ENCODE measurements at places on chromosomes 6 and 20. TPM values are rescaled to one million over a fixed set of nuclear protein-coding genes. Genes with fewer than 3 reads are reported as not detected.
A peak's percentile ranks its signal among the peaks of the same experiment; 100 is the strongest.

SOX4 gene
- total RNA-seq, result 5.2 TPM

PTCRA gene
- total RNA-seq, result not detected

DDRGK1 gene
- 45.3 TPM for total RNA-seq

PPP1R3G gene
- total RNA-seq, result not detected

TRAPPC3L gene
- total RNA-seq, result not detected

- no peak for DNase-seq
These were observed at the start of gene THBD for GRCh38 chr20:23049201-23050075. Gene THBD, minus strand, starts transcription at chr20:23049672. Its CDS starts 168 bp downstream, at chr20:23049504.

GRCh38 chr20:4962241-4962855 lies 39.0 kb downstream of the SLC23A2 start:
- DNase-seq, result peak; percentile 51

GRCh38 chr6:106525107-106525881 lies 104.0 kb downstream of the RTN4IP1 start:
- peak; percentile 43 for DNase-seq

- DNase-seq, result no peak
These were observed 384.7 kb upstream of the MAN1A1 start for GRCh38 chr6:119734227-119734626.

DNA sequence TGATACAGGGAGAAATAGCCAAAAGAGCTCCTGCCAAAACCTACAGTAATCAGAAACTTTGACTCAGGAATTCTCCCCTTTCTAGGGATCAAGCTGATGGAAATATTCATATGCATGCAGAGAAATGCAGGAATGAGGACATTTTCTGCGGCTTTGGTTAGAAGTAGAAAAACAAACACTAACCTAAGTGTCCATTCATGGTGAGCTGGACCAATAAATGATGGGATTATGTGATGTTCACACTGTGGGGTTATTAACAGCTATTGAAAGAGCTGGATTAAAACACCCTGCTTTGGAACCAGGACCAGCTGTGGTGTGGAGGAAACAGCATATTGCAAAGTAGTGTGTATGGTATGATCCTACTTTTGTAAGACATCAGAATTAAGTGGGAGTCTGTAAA lies 143.1 kb downstream of the SYCP2 start:
- DNase-seq, result no peak

GRCh38 chr6:83151114-83151513 lies 42.0 kb downstream of the PGM3 start:
- no peak for DNase-seq

DNA sequence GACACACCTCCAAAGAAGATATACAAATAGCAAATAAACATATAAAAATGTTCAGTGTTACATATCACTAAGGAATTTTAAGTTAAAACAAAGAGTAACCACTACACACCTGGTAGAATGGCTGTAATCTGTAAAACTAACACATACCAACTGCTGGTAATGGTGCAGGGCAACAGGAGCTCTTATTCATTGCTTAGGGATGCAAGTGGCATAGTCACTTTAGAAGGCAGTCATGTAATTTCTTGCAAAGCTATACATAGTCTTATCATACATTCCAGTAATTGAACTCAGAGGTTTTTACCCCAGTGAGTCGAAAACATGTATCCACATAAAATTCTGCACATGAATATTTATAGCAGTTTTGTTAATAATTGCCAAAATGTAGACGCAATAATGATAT lies 906.8 kb upstream of the CITED2 start:
- DNase-seq, result no peak

GRCh38 chr6:45681860-45682511 lies 304.3 kb upstream of the SUPT3H start:
- DNase-seq, result peak; percentile 16

DNA sequence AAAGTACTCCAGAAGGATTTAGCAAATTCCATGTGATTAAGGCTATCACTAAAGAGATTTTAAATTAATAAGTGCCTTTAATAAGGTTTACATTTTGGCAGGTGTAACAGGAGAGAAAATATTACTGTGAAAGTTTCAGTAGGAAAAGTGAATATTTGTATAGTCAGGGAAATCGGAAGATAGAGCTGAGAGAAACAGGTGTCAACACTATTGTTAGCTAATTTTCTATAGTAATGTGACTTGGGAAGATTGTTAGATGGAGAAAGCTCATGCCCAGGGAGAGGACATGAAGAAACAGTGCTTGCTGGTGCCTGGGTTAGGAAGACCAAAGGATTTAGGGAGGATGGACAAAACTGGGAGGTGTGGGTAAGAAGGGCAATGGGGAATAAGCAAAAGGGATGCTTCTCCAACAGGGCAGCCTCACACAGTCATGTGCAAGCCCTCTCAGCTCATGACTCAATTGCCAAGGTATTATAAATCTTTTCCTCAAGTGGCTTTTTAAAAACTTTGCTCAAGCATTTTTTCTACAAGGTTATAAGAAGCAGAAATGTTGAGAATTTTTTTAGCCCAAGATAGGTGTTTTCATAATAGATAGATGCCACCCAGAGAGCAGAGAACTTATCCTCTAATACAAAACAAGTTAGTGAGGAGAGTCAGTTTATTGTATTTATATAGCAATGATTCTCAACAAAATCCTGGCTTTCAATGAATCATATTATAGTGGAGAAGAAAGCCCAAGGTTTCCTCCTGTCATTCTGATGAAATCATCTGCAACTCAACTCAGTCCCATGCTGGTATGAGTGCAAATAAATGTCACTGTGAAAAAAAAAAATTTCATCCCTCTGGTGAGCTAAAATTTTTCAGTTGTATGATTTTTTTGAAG lies 325.2 kb upstream of the NT5E start:
- no peak for DNase-seq

- DNase-seq, result no peak
These were observed 98.1 kb upstream of the KCNK16 start for GRCh38 chr6:39420300-39421265.

- DNase-seq, result no peak
These were observed 71.7 kb downstream of the HIVEP1 start for GRCh38 chr6:12083763-12084162.

DNA sequence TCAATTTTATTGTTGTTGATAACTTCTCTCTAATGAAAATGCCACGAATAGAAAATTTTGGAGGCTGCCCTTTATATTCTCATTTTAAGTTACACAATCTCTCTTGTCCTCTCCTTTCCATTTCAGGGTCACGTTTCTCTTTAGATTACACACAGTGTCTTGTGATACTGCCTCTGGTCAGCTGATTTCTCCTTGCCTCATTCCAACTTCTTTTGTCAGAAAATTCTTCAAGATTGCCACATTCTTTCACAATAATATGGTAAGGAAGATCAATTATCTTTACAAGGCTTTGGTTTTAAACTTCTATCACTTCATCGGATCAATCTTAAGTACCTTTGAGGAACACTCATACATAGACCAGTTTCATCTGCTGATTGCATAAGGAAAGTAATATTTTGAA lies 370.3 kb downstream of the RFPL4B start:
- no peak for DNase-seq

All from naive thymus-derived CD4-positive, alpha-beta T cell (primary cell).